SJCRH30 (cell line): ENCODE measurements at places on chromosomes 1 and 21.

DNA sequence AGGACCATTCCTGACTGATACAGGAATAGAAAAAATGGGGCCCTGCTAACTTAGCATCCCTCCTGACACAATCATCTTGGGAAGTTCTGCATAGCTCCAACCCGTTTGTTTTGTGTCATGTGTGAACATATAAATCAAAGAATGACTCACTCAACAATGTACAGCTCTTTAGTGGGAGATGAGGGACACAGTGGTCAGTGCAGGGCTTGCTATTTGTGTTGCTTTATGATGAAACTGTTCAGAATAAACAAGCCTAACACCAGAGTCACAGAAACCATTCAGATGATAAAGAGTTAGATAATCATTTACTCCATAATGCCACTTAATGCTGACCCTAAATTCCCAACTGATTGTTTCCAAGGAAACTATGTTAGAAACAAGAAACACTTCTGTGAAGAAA lies 154.2 kb upstream of the ZNHIT6 start:
- no peak overlapping the region for H3K27ac ChIP-seq
- no peaks in the 10 kb centered on the region for H3K36me3 ChIP-seq
- H3K4me3 ChIP-seq: no peak overlapping the region
- no peak for DNase-seq
- H3K27me3 ChIP-seq: no peaks in the 10 kb centered on the region

- no peak overlapping the region for H3K27ac ChIP-seq
- peaks cover 37% of the 10 kb centered on the region for H3K27me3 ChIP-seq
- peaks cover 18% of the 10 kb centered on the region for H3K4me1 ChIP-seq
Observed at GRCh38 chr1:3609769-3610526, 1.4 kb downstream of the MEGF6 start.

GRCh38 chr1:147625362-147625995 lies 44.8 kb downstream of the ACP6 start:
- H3K36me3 ChIP-seq: peaks cover 11% of the 10 kb centered on the region
- H3K4me3 ChIP-seq: no peak overlapping the region
- DNase-seq: no peak
- H3K27ac ChIP-seq: no peak overlapping the region
- no peaks in the 10 kb centered on the region for H3K4me1 ChIP-seq
- no peaks in the 10 kb centered on the region for H3K27me3 ChIP-seq

- peaks cover 28% of the 10 kb centered on the region for H3K4me1 ChIP-seq
- H3K27me3 ChIP-seq: no peaks in the 10 kb centered on the region
- DNase-seq: no peak
- no peak overlapping the region for H3K27ac ChIP-seq
- H3K36me3 ChIP-seq: no peaks in the 10 kb centered on the region
Observed at GRCh38 chr1:157155658-157156057, 17.5 kb upstream of the ETV3 start.

DNA sequence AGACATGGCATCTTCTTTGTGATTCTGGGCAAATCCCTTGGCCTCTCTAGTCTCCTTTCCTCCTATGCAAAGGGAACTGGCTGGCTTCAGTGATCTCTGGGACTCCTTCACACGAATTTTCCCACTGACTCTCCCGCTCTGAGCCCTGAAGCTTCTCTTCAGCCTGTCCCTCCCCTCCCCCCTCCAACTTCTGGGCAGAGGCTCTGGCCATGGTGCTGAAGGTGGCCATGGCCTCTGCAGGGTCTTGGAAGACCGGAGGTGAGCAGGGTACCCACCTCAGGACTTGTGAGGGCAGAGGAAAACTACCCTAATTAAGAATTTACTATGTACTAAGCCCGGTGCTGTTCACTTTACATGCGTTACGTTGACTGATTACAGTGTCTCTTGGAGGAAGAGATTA lies 29.4 kb upstream of the POU3F1 start:
- no peaks in the 10 kb centered on the region for H3K36me3 ChIP-seq
- peak; percentile 54 for DNase-seq
- peaks cover 12% of the 10 kb centered on the region; the same call in 1 of the 2 replicates for H3K4me1 ChIP-seq
- H3K4me3 ChIP-seq: no peak overlapping the region
- H3K27me3 ChIP-seq: no peaks in the 10 kb centered on the region

GRCh38 chr1:155713075-155713474 lies 24.2 kb downstream of the DAP3 start:
- H3K27me3 ChIP-seq: no peaks in the 10 kb centered on the region
- DNase-seq: no peak
- no peaks in the 10 kb centered on the region for H3K4me1 ChIP-seq
- no peak overlapping the region for H3K4me3 ChIP-seq

GRCh38 chr1:27152829-27153548 lies 1.9 kb downstream of the SLC9A1 start:
- H3K4me1 ChIP-seq: peaks cover 3% of the 10 kb centered on the region; the same call in 1 of the 2 replicates
- no peak for DNase-seq
- no peaks in the 10 kb centered on the region for H3K36me3 ChIP-seq

- H3K4me3 ChIP-seq: no peak overlapping the region
- peaks cover 49% of the 10 kb centered on the region for H3K36me3 ChIP-seq
- peaks cover 14% of the 10 kb centered on the region for H3K4me1 ChIP-seq
Observed at GRCh38 chr1:30930631-30931173, 22.1 kb upstream of the SDC3 start.

- H3K27ac ChIP-seq: no peak overlapping the region
- H3K27me3 ChIP-seq: no peaks in the 10 kb centered on the region
- no peak for DNase-seq
- H3K36me3 ChIP-seq: no peaks in the 10 kb centered on the region
- H3K4me3 ChIP-seq: no peak overlapping the region
Observed at GRCh38 chr1:30773722-30774358, 16.3 kb upstream of the LAPTM5 start.

- no peak overlapping the region for H3K27ac ChIP-seq
- peaks cover 45% of the 10 kb centered on the region for H3K27me3 ChIP-seq
- DNase-seq: peak; percentile 30
- no peak overlapping the region for H3K4me3 ChIP-seq
- H3K36me3 ChIP-seq: no peaks in the 10 kb centered on the region
Observed at GRCh38 chr1:205044741-205045140, 1.7 kb downstream of the CNTN2 start.

GRCh38 chr1:87388411-87388810 lies 59.7 kb downstream of the LMO4 start:
- H3K4me3 ChIP-seq: no peak overlapping the region
- no peak overlapping the region for H3K27ac ChIP-seq
- no peaks in the 10 kb centered on the region for H3K36me3 ChIP-seq
- H3K4me1 ChIP-seq: no peaks in the 10 kb centered on the region
- no peaks in the 10 kb centered on the region for H3K27me3 ChIP-seq

DNA sequence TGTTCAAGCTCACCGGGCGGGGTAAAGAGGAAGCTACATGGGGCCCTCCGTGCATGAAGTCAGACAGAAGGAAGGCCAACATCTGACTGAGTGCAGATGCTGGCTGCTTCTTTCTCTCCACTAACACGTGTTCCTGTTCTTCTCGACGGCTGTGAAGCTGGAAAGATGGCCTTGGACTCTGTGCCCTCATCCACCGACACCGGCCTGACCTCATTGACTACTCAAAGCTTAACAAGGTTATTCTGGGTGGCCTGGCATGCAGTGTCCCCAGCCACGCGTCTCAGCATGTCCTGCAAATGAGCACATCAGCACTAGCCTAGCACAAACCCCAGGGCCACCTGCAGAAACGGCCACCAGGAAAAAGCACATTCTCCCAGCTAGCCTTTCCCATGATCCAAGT lies 41.2 kb downstream of the ACTN2 start:
- peaks cover 5% of the 10 kb centered on the region; the same call in 1 of the 2 replicates for H3K4me1 ChIP-seq
- peaks cover 3% of the 10 kb centered on the region; the same call in 1 of the 2 replicates for H3K36me3 ChIP-seq
- H3K27me3 ChIP-seq: no peaks in the 10 kb centered on the region
- DNase-seq: no peak

DNA sequence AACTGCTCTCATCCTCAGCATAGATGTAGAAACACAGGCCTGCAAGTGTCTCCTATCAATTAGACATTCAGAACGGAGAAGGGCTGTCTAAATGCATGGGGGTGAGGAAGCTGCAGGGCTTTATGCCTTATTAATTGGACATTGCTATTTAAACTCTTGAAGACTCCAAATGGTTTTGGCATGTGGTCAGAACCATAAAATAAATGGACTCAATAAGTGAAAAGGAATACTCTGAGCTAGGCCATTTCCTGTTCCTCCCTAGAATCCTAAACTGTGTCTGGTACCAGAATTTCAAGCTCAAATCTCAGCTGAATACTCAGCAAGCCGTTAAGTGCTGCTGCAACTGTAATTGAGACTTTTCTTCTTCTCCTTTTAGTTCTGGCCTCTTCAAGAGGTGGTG lies 80.4 kb upstream of the C1orf87 start:
- DNase-seq: no peak
- no peak overlapping the region for H3K4me3 ChIP-seq
- H3K4me1 ChIP-seq: no peaks in the 10 kb centered on the region
- H3K27me3 ChIP-seq: no peaks in the 10 kb centered on the region
- H3K36me3 ChIP-seq: no peaks in the 10 kb centered on the region
- H3K27ac ChIP-seq: no peak overlapping the region

DNA sequence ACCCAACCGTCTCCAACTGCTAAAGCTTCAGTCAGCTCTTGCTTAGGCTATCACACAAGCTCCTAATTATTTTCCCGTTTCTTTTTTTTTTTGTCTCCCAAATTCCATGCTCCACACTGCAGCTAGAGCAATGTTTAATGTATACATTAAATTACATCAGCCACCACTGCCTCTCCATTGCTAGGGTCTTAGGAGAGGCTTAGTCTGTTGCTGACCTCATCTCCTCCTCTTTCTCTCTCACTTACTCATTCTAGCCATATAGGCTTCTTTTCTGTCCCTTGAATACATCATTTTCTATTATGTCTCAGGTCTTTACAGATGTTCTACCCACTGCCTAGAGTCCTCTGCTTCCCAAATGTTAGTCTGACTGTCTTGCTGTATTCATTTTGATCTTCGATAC lies 138.1 kb upstream of the ST6GALNAC5 start:
- no peak overlapping the region for H3K4me3 ChIP-seq
- H3K27me3 ChIP-seq: no peaks in the 10 kb centered on the region
- no peak for DNase-seq
- H3K36me3 ChIP-seq: no peaks in the 10 kb centered on the region
- H3K4me1 ChIP-seq: no peaks in the 10 kb centered on the region
